ENCODE measurements at places on chromosomes 2 and 18. TPM values are rescaled to one million over a fixed set of nuclear protein-coding genes. Genes with fewer than 3 reads are reported as not detected.
A peak's percentile ranks its signal among the peaks of the same experiment; 100 is the strongest.

- DNase-seq = no peak
These were observed 64.9 kb downstream of the SPRED2 start for GRCh38 chr2:65367524-65367923.

DNA sequence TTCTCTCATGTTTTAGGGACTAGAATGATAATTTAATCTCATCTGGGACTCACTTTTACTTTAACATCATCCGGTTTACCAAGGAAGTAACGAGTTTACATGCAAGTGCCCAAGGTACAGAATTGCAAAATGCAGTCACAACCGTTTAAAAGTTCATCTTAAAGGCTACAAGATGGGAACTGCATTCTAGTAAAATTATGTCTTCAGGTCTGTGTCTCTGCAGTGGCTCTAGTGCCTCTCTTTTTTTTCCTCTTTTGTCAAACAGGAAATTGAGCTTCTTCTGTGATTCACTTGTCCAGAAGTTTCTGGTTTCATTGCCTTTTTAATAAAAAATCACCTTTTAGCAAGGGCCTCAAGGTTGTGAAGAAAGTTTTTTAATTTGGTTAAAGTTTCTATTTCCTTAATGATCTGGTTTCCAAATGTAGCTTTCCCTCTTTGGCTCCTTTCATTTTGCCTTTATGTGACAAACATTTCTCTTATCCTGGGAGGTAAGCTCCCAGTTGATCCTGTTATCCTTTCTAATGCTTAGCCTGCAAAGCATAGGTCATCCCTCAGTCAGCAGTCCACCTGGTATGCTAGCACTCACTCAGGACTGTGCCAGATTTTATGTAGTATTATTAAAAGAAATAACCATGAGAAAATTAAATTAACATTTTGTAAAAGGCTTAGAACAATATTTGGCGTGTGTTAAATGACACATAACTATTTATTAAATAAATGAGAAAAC is 2.4 kb downstream of the GLS start:
- no peak for DNase-seq

DNA sequence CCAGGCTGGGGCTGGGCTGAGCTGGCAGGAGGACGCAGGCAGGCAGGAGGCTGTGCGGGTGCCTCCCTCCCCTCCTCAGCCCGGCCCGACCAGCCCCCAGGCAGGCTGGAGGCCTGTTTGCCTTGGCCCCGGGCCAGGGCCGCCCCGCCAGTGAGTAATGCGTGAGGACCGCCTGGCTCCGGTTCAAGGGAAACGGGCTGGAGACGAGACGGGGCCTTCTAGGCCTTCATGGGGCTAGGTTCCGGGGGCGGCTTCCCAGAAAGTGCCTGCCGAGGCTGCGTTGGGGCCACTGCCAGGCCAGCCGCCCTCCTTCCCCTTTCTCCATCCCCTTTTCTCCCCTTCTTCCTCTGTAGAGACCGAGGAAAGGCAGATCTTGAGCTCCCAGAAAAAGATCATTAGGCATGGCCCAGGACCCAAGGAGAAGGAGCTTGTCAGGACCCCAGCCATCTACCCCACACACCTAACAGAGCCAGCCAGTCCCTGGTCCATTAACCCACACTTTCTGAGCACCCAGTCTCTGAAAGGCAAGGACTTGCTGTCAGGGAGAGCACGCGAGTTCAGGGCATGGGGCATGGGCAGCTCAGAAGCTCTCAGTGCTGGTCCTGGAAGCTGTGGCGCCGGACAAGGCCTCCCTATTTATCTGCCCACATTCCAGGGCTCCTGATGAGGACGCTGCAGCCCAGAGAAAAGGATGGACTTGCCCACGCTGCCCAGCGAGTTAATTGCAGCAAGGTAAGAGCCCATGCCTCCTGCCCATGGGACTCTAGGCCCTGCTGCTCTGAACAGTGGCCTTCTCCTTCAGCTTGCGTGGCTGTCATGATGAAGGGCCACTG is 48.5 kb downstream of the SMAD7 start:
- no peak for DNase-seq

GRCh38 chr2:241849616-241850543 is 8.8 kb downstream of the PDCD1 start:
- no peak for DNase-seq

- no peak for DNase-seq
These were observed 5.1 kb upstream of the RAB27B start for GRCh38 chr18:54822872-54823845.

DNA sequence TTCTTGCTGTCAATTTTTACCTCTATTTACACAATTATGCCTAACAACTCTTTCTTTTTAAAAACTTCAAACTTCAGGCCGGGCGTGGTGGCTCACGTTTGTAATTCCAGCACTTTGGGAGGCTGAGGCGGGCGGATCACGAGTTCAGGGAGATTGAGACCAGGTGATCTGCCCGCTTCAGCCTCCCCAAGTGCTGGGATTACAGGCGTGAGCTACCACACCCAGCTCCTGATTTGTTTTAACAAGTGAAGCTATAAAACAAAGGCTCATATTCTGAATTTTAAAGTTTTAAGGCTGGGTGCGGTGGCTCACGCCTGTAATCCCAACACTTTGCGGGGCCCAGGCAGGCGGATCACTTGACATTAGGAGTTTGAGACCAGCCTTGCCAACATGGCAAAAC is 15.5 kb downstream of the PTPN2 start:
- no peak for DNase-seq

DNA sequence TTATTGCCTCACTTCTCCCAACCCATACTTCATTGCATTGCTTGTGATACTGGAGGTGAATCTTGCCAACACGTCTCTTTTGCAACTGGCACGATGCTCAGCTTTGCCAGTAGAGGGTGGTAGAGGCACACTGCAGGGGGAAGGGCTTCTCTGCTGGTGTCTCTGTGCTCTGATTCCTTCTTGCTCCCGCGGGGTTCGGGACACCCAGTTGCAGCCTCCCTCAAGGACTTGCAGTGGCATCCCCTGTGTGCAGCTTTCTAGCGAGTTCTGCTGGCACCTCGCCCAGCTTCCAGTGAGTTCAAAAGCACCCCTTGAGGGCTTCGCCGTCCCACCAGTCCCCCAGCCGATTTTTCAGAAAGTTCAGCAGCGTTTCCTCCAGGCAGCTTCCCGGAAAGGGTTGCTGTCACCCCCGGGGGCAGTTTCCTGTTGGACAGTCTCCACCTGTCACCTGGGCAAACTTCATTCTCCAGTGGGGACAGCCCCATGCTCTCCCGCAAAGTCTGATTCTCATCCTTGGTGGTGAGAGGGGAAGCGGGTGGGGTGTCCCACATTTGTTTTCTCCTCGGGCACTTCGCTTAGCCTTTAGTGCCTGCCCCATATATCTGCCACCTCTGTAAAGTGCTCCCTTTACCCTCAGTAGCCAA is 35.4 kb upstream of the EN1 start:
- DNase-seq = peak; percentile 40

Gene SELENOI
- 4.6 TPM for polyA plus RNA-seq

Gene CHRND
- 0.43 TPM for polyA plus RNA-seq

Measured in thymus (tissue), 14 donors.